ENCODE measurements at places on chromosomes 2 and 18.

DNA sequence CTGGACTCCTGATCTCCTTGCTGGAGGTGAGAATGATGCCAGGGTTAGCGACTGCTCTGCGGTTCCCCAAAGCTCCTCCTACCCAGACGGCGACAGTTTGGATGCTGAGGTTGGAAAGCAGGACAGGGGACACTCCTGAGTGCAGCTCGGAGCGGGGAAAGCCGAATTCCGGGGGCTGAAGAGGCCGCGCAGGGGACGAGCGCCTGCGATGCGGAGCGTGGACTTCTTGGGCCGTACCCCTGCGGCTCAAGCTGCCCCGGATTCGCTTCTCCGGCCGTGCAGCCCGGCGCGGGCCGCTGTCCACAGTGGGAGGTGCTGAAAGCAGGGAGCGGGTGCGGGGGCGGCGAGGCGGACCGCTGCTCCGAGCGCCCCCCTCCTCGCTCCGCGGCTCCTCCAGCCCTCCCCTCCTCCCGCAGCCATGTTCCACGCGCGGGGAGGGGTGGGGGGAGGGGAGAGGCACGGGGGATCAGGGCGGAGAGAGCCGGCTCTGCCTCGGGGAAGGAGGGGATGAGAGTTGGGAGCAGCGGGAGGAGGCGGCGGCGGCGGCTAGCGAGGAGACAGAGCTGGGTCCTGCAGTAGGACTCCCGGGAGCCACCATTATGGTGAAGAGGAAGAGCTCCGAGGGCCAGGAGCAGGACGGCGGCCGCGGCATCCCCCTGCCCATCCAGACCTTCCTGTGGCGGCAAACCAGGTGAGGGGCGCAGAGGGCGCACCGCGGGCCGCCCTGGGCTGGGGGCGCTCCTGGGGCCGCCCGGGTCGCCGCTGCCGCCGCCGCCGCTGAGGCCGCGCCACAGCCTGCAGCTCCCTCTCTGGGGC is at the start of gene UNC80:
TSS of gene UNC80 (plus strand) at position 359 of the 816 bp plus-strand sequence. CDS start at position 600, 241 bp downstream.
- peak; percentile 69 for DNase-seq

GRCh38 chr2:129914538-129915302 is 64.7 kb upstream of the RAB6C start:
- DNase-seq: no peak

- DNase-seq: no peak
These were observed 47.3 kb upstream of the ODC1 start for GRCh38 chr2:10495311-10495987.

DNA sequence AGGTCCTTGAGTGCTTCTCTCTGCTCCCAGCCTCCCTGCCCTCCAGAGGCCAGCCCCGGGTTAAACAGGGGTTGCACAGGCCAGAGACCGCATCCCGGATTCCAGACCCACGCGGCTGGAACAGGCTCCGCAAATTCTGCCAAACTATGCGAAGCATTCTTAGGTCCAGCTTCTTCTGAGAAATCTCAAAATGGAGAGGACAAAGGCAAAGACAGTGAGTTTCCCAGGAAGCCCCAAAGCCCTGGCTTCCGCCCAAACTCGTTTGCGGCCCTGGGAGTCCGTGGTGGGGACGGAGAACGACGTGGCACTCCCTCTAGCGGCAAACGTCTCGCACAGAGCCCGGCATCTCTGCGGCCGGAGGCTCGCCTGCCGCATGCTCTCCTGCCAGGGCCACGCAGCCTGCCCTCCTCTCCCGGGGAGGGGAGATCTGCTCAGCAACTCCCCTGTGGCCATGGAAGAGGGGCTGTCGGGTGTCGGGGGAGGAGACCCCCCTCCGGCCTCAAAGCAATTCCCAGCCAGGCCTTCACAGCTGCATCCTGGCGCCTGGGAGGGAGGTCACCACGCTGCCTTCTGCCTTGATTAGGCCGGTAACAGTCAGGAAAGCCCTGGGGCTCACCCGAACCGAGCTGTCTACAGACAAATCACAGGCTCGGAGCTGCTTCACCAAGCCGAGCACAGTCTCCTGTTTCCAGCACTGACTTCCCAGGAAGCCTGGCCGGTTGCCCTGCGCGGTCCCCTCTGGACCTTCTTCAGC is 33.4 kb upstream of the KLHL29 start:
- DNase-seq: peak; percentile 72

DNA sequence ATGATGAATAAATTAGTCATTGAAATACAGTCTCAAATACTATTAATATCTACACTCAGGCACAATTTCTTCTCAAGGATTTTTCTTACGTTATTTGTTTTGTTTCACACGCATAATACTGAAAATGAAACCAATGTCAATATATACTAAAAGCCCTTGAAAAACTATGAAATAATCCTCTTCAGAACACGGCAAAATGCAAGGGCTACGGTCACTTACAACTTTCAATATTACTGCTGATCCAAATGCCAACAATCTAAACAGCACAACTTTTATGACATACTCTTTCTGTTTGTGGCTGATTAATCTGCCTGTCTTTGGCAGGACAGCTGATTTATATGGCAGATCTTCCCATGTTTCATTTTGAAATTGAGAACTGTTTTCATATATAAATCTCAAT is 68.3 kb downstream of the LRPPRC start:
- no peak for DNase-seq

- no peak for DNase-seq
These were observed 224.9 kb downstream of the INSIG2 start for GRCh38 chr2:118312969-118313756.

DNA sequence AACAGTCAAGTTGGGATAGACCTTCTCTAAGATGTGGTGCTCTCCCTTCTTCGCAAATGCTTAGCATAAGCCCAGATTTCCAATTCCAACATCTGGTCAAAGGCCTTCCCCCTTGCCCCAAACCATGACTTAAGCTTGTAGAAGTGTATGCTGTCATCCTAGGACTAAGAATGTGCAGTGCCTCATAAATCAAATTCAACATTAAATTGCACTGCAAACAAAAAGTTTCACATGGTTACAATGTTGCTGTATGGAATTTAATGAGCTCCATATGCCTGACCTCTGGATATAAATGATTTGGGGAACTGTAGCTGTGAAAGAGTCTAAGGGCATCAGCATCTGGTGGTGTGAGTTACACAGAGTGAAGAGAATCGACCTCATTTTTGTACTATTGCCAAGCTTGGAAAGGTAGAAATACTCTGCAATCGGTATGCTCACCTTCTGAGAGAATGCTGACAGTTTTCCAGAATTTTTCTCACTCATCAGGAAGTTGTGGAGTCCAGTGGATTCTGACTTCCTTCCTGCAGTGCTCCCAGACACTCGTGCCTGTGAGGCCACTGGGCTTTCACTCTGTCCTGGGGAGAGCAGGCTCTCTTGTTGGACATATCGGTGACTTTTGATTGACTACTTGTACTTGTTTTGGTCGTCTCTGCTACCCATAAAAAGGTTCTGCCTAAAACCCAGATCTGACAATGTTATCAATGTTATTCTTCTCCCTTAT is 40.6 kb downstream of the FASTKD2 start:
- DNase-seq: no peak

- peak; percentile 27 for DNase-seq
These were observed 682 bp upstream of the LNPK start for GRCh38 chr2:176002688-176003210.

DNA sequence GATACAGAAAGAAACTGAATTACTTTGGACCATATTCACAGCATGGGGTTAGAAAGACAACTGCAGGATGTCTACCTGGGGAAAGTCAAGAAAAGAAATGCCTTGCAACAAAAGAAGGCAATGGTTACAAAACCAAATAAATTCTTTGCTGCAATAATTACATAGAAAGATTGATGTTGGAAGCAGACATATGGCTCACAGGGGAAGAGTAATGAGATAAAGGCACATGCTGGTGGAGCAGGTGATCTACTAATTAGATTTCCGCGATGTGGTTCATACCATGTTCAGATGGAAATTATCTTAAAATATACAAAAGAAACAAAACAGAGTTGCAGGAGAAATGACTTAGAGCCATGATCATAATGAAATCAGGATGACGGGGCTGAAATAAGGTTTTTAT is 718.8 kb upstream of the PKDCC start:
- DNase-seq: no peak

DNA sequence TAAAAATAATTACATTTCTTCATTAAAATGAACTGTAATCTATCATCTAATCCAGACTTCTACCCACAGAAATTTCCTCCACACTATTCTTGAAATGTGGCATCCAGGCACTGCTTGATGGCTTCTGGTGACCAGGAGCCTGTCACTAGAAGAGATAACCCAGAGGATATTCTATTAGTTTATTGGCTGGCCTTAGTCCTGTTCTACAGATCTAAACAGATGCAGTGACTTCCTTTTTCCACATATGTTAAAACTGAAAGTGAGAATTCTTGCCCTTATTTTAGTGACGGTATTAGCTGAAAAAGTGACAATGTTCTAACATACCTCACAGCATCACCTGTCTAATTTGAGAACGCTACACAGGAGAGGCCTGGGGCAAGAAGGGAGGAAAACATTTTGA is 775.4 kb downstream of the TSN start:
- DNase-seq: no peak

DNA sequence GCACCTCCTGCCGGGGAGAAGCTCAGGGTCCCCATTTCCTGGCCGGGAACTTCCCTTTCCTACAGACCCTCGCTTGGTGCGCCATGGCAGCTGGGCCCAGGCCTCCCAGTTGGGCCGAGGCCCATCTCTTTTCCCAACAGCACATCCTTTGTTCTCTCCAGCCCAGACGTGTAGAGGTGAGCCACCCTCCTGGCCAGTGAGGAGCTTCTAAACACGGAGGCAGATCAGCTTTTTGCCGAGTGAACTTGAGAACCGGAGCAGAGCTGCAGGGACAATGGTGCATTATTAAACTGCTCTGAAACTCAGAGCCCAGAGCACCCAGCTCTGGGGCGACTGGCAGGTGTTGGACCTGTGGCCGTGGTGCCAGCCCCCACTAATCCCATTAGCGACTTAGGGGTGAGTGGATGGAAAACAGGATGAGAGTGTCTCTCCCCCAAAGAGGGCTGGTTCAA is 25.4 kb downstream of the SH3BP4 start:
- DNase-seq: no peak

DNA sequence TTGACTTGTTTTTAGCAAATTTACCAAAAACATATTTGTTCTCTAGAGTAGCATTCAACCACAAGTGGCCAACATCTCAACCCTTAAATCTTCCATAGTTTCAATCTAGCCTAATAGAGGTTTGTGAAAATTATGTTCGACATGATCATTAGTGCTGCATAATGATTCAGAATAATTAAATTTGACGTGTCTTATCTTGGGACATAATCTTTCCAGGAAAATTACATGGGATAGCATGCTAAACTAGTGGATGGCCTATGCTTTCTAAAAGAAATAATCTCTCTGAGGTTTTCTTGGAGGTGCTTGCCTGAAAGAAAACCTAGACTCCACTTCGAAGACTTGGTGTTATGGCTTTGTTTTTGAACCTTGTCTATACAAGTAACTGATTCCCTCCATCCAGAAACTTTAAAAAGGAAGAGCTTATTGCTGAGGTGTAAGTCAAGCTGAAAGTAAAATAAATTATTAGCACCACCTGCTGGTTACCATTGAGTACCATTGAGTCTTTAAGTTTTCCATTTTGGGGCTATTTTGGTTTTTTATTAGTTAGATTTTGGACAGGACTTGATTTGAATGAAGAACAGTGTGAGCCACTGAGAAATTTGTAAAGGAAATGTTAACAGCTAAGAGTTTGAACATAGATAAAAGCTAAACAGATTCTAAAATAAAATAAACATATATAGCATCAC is 32.7 kb downstream of the COX7A2L start:
- DNase-seq: peak; percentile 53

GRCh38 chr2:212282671-212283261 is 255.8 kb downstream of the ERBB4 start:
- no peak for DNase-seq

DNA sequence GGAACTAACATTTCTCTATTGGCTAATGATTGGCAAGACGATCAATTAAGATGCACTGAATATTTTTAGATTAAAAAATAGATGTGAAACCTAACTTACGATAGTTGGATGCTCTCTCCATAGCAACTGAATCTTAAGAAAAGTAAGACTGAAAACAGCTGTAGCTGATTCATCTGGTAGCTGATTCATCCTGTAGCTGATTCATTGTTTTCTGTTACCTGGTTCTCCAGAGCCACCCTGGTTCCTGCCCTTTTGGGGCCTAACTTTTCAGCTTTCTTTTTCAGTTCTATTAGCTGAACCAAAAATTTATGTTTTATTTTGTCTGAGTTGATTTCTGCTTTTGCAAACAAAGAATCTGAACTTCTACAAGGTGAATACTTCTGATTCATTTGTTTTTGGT is 22.7 kb upstream of the SPR start:
- peak; percentile 80 for DNase-seq

- DNase-seq: no peak
These were observed 59.1 kb upstream of the NABP1 start for GRCh38 chr2:191618786-191619185.

DNA sequence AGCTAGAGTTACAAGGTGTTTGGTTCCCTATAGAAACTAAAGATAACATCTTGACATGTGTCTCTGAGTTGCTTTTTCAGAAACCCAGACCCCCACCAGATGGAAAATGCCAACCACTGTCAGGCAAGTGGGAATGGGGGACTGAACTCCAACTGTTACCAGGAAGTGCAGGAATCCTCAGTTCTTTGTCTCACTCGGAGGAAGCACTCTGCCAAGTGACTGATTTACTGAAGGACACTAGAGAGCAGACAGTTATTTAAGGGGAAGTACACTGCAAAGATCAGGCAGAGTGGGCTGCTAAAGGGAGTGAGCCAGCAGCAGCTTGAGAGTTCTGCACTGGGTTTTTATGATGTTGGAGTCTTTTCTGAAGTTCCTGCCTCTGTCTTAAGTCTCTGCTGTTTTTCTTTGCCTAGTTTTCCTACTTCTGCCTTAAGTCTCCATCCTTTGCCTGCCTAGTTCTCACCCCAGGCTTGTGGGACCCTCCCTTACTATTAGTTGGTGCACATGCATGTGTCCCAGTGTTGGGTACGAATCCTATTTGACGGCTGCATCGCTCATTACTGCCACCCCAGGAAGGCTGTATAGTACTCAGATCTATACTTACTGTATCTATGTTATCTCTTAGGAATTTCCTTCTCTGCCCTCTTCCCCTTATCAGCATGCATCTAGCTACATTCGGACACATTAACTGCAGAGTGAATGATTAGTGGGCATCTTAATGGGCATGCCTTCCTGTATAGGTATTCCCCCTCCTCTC is 97.1 kb downstream of the TEX51 start:
- no peak for DNase-seq

DNA sequence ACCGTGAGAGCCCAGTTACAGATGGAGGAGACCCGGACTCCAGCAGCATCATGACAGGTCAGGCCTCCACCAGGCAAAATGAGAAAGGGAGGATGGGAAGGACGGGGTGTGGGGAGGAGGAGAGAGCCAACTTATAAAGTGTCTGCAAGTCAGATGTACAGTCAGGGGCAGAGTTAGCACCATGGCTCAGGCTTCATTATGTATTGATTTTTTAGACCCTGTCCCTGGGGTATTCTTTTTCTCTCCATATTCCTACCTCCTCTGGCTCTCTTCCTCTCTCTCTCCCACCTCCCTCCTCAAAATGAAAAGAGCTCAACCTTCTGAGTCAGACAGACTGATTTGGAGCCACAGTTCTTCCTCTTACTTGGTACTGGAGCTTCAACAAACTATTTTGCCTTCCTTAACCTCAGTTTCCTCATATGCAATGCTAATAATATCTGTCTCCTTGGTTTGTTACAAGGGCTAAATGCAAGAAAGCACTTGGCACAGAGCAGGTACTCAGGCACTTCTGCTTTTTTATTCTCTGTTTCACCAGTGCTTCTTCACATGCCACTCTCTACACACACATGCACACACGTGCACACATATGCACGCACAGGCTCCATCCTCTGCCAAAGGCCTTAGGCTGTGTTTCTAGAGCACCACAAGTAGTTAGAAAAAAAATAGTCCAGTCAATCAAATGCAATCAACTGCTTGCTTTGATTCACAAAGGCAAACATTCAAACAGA is 92.3 kb upstream of the PKDCC start:
- no peak for DNase-seq

- no peak for DNase-seq
These were observed 825.4 kb downstream of the DCDC2C start for GRCh38 chr2:4528773-4529172.
